ENCODE measurements at places on chromosomes 2 and 18. TPM values are rescaled to one million over a fixed set of nuclear protein-coding genes. Genes with fewer than 3 reads are reported as not detected.
A peak's percentile ranks its signal among the peaks of the same experiment; 100 is the strongest.

The SERPINB8 gene
- 0.34 TPM for total RNA-seq

DNA sequence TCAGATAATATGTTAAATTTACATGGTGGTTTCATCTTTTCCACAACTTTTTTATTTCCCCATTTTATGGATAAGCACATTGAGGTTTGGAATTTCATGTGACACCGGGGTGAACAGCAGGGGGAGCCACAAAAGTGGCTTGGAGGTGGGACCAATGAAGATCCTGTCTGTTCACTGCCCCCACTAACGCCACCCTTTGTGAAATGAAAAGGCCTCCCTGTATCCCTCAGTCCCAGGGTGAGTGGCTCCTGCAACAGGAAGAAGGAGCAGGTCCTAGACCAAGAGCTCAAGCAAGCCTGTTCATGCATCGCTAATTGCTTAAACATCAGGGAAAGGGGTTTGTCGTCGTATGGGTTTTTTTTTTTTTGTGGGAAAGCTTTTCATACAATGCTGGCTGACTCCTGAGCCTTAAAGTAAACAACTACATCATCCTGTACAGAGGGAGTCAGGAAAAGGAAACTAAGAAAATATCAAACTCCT lies 267.8 kb upstream of the EPAS1 start:
- peak; percentile 37 for DNase-seq

- no peak for DNase-seq
These were observed 474.7 kb upstream of the HS6ST1 start for GRCh38 chr2:128793404-128793803.

DNA sequence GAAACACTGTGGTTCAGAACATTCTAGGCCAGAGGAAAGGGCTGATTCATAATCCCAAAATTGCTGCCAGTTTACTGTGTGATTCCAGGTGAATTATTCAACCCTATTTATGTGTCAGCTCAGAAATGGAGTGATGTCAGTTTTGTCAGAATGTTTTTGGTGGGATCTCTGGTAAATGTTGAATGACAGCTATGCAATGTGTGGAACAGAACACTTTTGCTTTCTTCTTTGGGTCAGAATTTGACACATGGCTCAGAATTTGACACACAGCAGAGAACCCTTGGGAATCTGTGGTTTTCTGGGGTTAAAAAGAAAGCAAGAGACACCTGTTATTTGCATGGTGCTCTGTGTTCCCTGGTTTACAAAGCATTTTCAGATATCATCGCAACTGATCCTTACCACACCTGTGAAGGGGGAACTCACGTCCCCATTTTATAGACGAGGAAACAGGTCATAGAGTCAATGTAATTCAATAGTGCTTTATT lies 1.6 kb upstream of the MTA3 start:
- DNase-seq = no peak

DNA sequence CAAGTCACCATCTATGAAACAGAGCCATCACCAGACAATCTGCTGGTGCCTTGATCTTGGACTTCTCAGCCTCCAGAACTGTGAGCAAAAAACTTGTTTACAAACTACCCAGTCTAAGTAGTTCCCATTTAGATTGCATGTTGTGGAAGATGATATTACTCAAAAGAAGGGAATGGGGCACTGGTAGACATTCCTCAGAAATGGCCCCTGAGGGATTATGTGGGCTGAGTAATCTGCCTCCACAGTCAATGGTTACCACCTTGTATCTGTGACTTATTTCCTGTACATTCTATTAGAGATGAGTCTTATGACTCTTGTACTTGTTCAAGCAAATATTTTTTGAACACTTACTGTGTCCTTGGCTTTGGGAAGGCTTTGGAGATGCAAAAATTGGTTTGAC lies 160.4 kb downstream of the NUP35 start:
- DNase-seq = no peak

DNA sequence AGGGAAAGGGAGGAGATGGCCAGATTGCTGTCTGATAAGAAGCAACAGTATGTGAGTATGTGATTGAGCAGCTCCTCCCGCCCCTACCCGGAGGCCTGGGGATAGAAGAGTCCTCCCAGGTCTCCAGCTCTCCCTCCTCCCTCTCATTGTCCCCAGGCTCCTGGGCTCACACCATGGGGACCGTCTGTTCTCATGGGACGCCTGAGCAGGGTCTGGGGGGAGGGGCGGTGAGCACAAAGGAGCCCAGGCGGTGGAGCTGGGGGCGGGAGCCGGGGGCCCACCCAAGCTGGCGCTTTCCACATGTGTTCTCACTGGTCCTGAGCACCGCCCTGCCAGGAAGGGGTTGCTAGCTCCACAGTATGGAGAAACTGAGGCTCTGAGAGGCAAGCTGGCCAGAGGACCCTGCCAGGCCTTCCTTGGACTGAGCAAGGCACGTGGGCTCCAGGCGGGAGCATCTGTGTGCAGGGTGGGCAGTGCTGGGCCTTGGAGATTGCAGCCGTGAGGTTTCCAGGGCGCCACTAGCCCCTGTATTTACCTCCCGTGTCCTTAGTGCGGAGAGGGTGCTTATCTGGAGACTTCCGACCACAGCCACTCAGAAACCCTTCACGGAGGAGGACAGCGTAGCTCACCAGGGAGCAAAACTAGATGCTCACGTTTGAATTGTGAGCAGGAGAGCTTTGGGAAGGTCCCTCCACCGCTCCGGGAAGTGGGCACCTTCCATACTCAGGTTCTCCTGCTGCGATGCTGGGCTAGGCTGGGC lies 37.4 kb downstream of the PDIA6 start:
- peak; percentile 39 for DNase-seq

DNA sequence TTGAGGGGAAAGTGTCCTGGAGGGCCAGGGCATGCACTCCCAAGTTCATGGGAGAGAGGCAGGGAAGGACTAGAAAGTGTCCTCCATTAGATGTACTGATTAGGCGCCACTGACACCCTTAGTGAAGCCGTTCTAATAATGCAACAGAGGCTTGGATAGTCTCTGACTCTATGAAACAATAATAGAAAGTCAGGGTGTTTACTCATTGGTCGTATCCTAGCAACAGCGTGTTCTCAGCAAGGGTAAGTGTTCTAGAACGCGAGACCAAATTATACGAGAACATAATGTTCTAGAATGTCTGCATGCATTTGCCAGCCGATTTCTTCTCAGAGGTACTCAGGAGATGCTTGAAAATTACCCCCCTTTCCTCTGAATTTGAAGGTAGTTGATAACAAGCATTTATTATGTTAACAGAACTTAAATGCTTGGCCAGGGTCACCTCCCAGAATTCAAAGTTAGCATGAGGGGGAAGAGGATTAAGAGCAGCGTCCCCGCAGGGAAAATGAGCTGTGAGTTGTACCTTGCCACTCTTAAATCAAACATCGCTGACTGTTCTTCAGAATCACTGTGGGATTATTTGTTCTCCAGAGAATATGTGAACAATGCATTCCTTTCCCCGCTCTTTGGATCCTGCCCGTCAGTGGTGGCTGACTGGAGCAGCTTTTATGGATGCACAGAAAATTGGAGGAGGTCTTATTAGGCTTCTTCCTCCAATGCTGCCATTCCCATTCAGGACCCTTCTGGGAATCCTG lies 33.7 kb upstream of the PDIA6 start:
- DNase-seq = no peak

GRCh38 chr2:49687918-49688317 lies 533.6 kb upstream of the FSHR start:
- no peak for DNase-seq

The SCN9A gene
- total RNA-seq = 1.1 TPM

The GRHL1 gene
- total RNA-seq = 4.7 TPM

DNA sequence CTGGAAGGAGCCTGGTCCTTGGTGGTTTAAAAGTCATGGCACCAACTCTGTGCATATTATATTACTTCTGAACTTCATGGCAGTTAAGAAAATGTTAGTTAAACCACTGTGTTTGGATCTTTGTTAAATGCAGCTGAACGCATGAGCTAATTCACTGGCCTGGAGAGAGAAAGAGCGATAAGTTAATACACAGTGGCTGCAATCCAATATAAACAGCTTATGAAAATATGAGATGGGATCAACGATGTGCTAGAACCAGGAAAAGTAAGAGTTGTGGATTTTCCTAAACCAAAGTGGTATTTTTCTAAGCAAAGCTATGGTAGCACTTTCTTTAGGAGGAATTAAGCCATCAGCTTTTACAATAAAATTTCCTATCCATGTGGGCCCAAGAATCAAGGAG lies 326.7 kb downstream of the MTX2 start:
- no peak for DNase-seq

DNA sequence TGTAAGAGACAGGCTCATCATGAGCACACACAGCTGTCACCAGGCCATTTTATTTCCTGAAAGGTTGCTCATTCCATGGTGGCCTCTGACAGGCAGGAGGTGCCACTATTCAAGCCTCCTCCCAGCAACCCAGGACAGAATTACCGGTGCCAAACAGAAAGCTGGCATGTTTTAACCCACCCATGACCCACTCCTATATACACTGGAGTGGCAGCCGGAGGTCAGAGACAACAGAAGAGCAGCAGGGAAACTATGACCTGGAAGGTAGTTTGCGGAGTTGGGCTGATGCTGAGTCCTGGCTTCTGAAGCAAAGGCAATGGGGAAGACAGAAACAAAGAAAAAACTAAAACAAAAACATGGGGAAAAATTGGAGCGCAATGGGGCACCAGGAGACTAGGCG lies 2.3 kb downstream of the RFTN2 start:
- peak; percentile 31 for DNase-seq

The ARHGAP25 gene
- total RNA-seq = 5.8 TPM

DNA sequence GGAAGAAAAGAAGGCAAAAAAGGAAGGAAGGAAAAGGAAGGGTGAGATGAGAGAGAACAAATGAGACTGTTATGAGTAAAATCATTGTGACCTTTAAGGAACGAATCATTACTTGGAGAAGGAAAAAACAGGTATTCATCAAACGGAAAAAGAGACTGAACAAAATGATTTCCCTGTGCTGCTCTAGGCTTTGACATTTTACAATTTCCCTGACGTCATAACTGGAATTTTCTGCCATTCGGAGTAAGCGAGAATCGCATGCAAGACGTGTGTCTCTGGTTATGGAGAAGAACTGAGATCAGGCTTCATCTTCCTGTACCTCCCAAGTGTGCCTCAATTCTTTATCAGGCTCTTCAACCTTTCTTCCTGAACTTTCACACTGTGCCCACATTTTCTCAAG lies 534.7 kb upstream of the KLHL29 start:
- DNase-seq = no peak

DNA sequence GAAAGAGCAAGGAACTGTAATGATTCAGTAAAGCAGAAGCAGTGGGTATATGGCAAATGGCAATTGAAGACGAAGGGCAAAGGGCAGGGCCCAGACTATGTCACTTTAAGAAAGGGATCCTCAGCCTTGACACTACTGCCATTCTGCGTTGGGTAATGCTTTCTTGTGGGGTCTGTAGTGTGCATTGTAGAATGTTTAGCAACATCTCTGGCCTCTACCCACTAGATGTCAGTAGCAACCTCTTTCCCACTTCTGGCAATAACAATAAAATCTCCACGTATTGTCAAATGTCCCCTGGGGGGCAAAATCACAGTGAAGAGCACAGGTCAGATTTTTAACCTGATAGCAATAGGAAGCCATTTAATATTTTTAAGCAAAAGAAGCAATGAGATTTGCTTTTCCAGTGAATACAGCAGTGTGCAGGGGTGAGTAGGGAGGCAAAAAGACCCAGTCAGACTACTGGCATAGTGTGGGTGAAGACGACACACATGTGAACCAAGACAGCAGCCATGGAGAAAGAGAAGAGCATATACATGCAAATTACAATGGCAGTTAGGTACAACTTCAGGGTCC lies 209.5 kb downstream of the DYM start:
- peak; percentile 34 for DNase-seq

DNA sequence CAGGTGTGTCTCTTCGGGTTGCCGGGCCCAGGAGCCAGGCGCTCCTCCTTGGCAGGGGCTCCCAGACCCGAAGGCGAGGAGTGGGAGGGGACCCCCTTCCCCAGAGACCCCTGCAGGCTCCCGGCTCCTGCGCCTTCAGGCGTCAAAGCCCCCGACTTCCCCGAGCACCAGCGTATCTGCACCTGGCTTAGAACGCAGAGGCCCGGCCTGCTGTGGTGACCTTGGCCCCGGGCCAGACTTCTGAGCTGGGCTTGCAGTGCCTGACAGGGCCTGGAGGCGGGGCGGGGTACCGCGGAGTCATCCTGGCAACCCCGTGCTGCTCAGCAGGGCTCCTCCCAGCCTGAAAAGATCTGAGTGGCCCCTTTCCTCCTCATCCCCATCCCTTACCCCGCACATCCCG lies 27.0 kb downstream of the SKA1 start:
- peak; percentile 34 for DNase-seq

GRCh38 chr2:141260911-141261310 lies 869.9 kb downstream of the LRP1B start:
- DNase-seq = no peak

The TCF7L1 gene
- total RNA-seq = 1.0 TPM

DNA sequence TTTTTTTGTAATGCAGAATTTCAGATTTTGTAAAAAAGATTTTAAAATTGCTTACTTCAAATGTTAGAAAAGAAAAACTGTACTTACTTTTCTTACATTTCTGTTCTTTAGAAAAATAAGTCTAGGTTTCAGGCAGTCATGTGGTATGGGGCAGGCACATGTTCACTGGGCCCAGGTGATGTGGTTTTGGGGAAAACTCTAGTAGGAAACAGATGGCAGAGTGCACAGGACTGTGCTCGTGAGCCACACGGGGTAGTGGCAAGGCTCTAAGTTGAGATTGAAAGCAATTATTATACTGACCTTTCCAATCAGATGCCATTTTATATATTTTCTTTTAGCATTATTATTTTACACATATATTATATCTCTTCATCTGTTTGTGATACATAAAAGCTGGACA lies 1036.9 kb upstream of the TMEFF2 start:
- DNase-seq = no peak

DNA sequence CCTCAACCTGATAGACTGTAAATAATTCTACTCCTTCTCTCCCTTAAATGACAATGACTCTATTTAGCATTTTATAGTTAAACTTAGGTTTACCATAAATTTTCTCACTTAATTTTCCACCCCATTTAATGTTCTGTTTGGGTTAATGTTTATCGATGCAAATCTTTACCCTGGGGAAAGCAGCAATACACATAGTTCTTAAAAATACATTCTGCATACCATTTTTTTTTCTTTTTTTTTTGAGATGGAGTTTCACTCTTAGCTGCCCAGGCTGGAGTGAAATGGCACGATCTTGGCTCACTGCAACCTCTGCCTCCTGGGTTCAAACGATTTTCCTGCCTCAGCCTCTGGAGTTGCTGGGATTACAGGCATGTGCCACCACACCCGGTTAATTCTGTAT lies 14.0 kb downstream of the STAM2 start:
- no peak for DNase-seq

The DUSP19 gene
- total RNA-seq = 3.5 TPM

- DNase-seq = no peak
These were observed 243.9 kb downstream of the AFF3 start for GRCh38 chr2:99898336-99899048.

GRCh38 chr2:126307740-126308139 lies 348.2 kb upstream of the GYPC start:
- DNase-seq = no peak

The LRATD1 gene
- total RNA-seq = 2.9 TPM

The KCNG2 gene
- total RNA-seq = 0.99 TPM
